NCI-H82 (cell line): ENCODE measurements at places on chromosomes 4 and X.
A peak's percentile ranks its signal among the peaks of the same experiment; 100 is the strongest.

DNA sequence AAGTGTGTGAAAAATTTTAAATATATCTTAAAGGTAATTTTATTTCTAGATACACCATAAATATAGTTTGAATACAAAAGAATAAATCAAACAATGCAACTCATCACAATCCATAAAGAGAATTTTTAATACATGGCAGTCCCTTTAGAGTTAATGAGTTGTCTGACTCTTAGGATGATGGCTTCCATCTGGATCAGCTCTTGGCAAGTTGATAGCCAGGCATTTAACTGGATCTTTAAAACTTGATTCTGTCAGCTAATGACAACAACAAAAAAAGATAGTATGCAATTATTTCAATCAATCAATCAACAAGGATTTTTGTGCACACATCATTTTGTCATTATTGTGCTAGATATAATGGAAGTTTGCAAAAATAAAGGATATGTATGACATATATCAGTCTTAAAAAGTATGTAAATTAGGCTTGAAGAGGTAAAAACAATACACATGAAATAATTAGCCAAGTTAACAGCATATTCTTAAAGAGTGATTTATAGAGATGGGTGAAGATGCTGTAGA is 174.9 kb upstream of the PCDH18 start:
- DNase-seq = no peak

GRCh38 chr4:116055857-116056827 is 942.7 kb upstream of the NDST4 start:
- peak; percentile 7 for DNase-seq

DNA sequence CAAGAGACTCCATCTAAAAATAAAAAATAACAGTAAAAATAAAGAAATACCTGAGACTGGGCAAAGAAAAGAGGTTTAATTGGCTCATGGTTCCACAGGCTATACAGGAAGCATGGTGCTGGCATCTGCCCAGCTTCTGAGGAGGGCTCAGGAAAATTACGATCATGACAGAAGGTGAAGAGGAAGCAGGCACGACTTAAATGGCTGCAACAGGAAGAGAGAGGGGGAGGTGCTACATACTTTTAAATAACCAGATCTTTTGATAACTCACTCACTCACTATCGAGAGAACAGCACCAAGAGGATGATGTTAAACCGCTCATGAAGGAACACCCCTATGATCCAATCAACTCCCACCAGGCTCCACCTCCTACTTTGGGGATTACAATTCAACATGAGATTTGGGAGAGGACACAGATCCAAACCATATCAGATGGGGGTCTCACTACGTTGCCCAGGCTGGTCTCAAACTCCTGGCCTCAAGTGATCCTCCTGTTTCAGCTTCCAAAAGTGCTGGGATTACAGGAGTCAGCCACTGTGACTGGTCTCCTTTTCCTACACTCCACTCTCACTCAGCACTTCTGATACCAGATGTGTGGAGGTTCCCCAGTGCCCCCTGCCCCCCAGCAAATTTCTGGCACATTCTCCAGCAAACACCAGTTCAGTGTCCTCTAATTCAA is 11.9 kb upstream of the ZNF157 start:
- peak; percentile 31 for DNase-seq

DNA sequence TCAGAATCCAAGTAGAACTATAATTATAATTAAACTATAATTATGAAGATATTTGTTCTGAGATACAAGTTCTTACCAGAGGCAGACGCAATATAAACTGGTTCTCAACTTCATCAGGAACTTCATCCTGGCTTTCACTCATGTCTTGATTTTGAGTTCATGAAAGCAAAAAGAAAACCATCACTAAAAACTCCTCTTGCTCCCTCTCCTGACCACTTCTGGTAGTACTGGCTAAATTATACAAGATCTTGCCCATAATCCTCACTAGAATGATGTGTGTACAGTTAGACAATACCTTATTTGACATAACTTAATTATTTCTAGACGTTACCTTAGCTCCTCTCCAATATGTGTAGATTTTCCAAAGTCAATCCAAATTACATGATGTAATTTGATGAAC is 3.7 kb downstream of the TAF7L start:
- DNase-seq = peak; percentile 59

- DNase-seq = no peak
Measured at GRCh38 chrX:70432936-70433847, 10.1 kb downstream of the GDPD2 start.
